Central memory CD8-positive, alpha-beta T cell (primary cell): ENCODE measurements at places on chromosomes 5 and 9.

- DNase-seq = no peak
Observed at GRCh38 chr9:25225938-25226760, 452.1 kb downstream of the TUSC1 start.

- no peak for DNase-seq
Observed at GRCh38 chr5:173668245-173668800, 51.9 kb upstream of the BOD1 start.

DNA sequence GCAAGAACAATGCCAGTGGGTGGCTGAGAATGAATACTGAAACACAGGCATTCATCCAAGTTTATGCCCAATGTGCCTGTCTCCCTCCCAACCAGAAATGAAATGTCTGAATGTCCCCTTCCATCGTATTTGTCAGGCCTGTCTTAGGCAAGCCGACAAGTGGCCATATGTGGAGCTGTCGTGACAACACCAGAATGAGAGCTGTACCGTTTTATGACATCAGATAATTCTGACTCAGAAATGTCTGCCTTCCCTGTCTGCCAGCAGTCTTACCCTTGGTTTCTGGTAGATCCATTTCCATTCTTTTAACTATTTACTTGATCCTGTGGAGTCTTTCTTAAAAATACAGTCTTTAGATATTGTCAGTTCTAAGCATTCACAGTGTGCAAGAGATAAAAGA lies 211.8 kb downstream of the NR3C1 start:
- DNase-seq = no peak

DNA sequence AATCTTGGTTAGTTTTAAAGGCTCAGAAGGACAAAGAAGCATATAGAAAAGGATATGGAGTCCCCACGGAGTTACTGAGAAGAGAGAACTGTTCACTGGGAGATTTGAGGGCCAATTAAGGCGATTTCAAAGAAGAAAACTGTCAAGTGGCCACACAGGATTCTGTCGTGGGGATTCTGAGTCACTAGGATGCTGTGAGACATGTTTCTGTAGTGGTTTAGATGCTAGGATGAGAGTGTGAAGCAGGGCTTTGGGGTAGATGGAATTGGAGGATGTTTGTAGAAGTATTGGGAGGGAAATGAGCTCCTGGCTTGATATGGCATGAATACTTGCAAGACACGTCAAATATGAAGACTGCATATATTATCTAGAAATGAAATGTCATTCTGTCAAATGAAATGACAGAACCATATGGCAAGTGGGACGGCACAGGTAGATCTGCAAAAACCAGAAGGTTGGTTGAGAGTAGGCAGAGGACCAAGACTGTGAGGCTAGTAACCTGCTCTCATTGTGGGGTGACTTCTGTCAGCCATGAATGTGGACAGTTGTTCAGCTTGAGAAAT lies 136.3 kb upstream of the SPRY4 start:
- DNase-seq = no peak

DNA sequence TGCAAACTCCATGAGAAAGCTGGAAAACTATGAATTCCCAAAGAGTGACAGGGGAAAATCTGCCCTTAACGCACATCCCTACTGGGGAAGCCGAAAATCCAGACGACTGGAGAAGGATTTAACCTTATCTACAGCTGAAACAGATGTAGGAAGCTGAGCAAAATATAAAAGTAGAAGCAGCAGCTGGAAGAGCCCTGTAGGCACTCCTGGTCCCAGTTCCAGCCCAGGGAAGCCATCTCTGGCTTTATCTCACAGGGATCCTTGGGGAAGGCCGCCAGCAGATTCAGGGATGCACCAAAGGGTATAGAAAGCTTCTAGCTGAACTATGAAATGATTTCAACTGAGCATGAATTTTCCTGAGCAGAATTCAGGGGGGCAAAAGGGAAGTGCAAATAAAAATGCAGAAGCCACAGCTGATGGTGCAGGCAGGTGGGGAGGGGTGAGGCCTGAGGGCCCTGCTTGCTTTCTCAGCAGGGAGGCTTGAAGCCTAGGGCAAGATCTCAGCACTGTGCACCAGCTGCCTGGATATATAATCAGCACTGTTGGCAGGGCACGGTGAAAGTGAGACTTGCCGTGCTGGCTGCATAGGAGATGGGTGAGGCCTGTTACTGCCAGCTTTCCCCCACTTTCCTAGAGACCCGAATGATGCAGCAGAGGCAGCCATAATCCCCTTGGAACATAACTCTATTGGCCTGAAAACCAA lies 2019.5 kb upstream of the NUDT12 start:
- DNase-seq = no peak

GRCh38 chr9:120392711-120393110 lies 187.3 kb downstream of the CDK5RAP2 start:
- DNase-seq = no peak
